ENCODE measurements at places on chromosomes 13 and 19.

GRCh38 chr13:51240178-51240577, 18.0 kb downstream of the FAM124A start:
- DNase-seq: no peak

- no peak for DNase-seq
Observed at GRCh38 chr13:22073718-22074117, 402.8 kb downstream of the FGF9 start.

DNA sequence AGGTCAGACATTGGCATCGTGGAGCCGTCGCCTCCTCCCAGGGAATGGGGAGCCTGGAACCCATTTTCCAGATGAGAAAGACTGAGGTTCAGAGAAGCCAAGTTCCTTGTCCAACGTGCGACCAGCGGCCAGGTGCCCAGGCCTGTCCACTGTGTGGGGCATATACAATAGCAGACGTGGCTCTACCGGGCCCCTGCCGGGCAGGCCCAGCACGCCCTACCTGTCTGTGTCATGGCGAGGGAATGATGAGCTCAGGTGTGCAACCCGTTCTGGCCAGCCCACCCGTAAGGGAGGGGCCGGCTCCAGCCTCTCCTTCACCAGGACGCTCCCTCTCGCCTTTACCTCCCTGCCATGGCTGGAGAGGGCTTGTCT, 837 bp downstream of the GNA15 start:
- DNase-seq: no peak

GRCh38 chr13:49026851-49027250, 51.1 kb downstream of the FNDC3A start:
- DNase-seq: peak; percentile 38

DNA sequence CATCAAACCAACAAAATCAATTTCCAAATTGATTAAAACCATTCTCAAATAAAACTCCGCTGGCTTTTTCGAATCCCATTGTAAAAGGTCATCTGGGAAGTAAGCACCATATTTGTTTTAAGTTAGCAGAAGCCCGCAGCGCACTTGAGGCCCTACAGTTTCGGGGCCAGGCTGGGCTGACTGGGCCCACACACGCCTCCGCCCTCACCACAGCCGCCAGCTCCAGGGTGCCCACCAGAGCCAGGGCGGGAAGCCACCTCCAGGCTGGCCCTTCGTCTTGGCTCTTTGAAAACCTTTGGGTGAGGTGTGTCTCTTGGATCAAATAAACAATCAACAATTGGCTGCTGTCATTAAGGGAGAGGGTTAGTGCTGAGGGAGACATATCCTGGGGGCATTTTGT, 133.3 kb downstream of the SOX1 start:
- DNase-seq: no peak
